ENCODE measurements at places on chromosomes 1 and 21.

- DNase-seq, result no peak
Observed at GRCh38 chr1:182329471-182329870, 62.1 kb downstream of the GLUL start.

- no peak for DNase-seq
Observed at GRCh38 chr1:17640393-17640792, 100.9 kb downstream of the ARHGEF10L start.

- DNase-seq, result no peak
Observed at GRCh38 chr1:244680667-244681066, 27.7 kb downstream of the DESI2 start.

DNA sequence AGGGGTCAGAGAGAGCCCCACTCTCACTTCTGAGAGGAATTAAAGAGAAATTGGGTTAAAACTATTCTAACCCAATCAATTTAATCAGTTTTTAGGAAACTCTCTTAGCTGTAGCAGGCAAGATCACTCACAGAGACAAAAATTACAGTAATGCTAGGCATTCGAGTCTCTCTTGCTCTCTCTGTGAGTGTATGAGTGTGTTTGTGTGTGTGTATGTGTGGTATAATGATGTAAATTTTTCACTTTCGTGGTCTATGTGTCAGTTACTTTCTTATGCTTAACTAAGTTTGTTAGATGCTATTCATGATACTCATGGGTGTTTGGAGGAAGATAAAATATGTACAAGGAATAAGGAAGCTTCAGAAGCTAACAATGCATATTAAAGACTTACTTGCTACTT lies 131.3 kb downstream of the FASLG start:
- no peak for DNase-seq

DNA sequence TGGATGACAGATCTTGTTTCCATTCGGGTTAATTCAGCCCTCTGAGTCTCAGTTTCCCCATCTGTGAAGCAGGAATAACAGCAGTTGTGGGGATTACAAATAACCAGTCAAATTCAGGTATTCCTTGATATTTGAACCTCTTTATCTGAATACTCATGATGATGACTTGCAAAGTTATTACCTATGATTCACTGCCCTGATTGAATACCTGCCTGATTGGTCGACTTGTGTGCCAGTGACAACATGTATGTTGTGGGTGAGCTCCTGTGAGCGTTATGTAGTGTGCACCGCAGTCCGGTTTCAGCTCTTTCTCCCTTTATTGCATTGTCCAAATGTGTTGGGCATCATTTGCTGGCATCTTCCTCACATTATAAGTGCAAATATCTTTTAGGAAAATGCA lies 9.5 kb upstream of the TMEM61 start:
- no peak for DNase-seq

DNA sequence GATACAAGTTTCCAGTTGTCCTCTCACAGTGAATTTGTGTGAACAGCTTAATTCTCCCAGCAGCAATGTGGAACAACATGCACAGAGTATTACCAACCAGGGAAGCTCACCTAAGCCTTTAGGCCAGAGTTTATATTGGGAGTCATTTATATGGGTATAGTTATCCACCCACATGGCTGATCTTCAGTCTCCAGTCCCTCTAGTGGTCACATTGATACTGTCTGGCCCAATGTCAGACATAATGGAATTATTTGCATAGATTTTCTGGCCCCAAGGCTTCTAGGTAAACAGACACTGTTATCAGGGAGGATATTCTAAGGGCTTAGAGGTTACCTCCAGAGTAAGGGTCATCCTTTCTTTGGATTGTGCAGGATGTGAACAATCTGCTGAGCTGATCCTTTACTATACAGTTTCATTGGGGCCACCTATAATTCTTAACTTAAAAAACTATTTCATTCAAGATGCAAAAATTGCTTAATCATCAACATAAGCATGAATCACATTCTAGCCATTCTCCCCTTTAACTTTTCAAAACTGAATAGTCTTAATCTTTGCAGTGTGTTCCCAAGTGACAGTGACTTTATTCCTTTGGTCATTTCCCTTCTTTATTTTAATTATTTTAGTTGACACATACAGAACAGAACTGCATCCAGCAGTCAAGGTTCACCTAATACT lies 210.9 kb downstream of the LTN1 start:
- DNase-seq, result no peak

- DNase-seq, result no peak
Observed at GRCh38 chr1:56921479-56921878, 44.3 kb downstream of the C8B start.

- DNase-seq, result no peak
Observed at GRCh38 chr1:230892018-230892491, 23.7 kb upstream of the C1orf198 start.

DNA sequence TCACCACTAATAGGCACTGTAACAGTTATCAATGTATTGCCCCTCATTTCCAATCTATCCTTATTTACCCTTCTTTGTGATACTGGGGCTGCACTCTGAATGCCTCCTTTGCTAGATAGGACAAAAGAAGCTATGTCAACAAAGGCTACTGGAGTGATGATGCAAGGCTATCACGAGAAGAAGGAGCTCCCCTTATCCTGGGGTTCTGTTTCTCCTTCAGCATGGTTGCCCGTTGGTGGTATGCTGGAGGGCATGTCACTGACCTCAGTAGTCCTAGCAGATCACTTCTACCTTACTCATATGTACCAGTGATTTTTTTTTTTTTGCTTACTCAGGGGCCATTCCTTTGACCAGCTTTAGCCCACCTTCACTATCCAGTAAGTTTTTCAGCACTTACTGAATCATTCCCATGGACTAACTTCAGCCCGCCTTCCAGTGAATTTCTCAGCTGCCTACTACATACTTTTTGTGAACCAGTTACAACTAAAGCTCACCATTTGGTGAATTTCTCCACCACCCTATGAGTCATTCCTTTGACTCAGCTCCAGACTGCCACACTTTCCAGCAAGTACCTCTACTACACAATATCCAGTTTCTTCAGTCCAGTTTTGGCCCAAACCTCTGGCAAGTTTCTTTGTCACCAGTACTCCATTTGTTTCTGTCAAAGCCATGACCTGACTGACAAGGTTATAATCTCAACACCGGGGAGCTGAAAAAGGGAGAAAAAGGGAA lies 944.5 kb downstream of the KCNT2 start:
- no peak for DNase-seq

- no peak for DNase-seq
Observed at GRCh38 chr1:244792188-244792850, 43.1 kb upstream of the COX20 start.
